ENCODE measurements at places on chromosomes 16 and 17. TPM values are rescaled to one million over a fixed set of nuclear protein-coding genes. Genes with fewer than 3 reads are reported as not detected.
A peak's percentile ranks its signal among the peaks of the same experiment; 100 is the strongest.

GRCh38 chr16:11737713-11738112 lies 4.9 kb downstream of the TXNDC11 start:
- no peak overlapping the region for H3K27ac ChIP-seq
- no peak overlapping the region for H3K4me3 ChIP-seq
- H3K27me3 ChIP-seq, result no peaks in the 10 kb centered on the region
- peaks cover 15% of the 10 kb centered on the region for H3K4me1 ChIP-seq
- DNase-seq, result no peak

Gene C17orf78
- polyA plus RNA-seq, result not detected

Gene MYH1
- 0.06 TPM for polyA plus RNA-seq

DNA sequence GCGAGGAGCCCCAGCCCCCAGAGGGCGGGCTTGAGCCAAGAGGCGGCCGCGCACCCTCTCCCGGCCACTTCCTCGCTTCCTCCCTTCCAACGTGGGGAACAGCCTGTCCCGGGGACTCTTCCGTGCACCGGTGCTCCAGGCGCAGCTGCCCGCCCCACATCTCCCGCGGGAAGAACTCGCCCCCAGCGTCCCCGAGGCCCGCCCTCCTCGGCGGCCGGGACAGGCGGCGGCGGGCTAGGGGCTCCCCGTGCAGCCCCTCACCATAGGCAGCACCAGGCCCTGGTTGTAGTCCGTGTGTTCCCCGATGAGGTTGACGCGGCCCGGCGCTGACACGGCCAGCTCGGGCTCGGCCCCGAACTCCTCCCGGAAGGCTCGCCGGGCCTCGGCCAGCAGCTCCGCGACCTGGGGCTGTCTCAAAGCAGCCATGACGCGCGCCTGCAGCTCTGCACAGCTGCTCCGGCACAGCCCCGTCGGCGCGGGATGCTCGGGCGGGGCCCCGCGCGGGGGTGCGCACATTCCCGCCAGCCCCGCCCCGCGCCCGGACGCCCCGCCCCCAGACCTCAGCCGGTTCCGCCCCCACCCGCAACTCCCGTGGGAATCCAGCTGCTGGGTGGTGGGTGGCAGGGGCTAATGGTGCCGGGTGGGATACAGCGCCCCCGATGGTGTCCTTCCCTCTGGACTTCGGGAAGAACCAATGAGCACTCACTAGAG lies at the start of gene GALK1:
GALK1 (minus strand) TSS at position 482 of the 711 bp plus-strand sequence; CDS start at position 426, 56 bp downstream.
- H3K4me3 ChIP-seq, result peak within 1 kb of the TSS; percentile 58
- H3K4me1 ChIP-seq, result peaks cover 8% of the 10 kb centered on the region
- DNase-seq, result peak; percentile 98
- H3K36me3 ChIP-seq, result peaks cover 3% of the 10 kb centered on the region
- peak within 1 kb of the TSS; percentile 33 for H3K27ac ChIP-seq

Gene E2F4
- polyA plus RNA-seq, result 168 TPM

- H3K27me3 ChIP-seq, result no peaks in the 10 kb centered on the region
- H3K36me3 ChIP-seq, result peaks cover 3% of the 10 kb centered on the region
- no peak overlapping the region for H3K4me3 ChIP-seq
- no peak overlapping the region for H3K27ac ChIP-seq
Measured at GRCh38 chr17:64092952-64093451, 36.9 kb downstream of the ERN1 start.

GRCh38 chr16:66661210-66661560 lies 35.4 kb downstream of the CMTM4 start:
- no peaks in the 10 kb centered on the region for H3K36me3 ChIP-seq
- H3K27ac ChIP-seq, result peak overlapping the region; percentile 89
- no peaks in the 10 kb centered on the region for H3K27me3 ChIP-seq
- peaks cover 26% of the 10 kb centered on the region for H3K4me1 ChIP-seq

GRCh38 chr17:75289832-75290337 lies 652 bp upstream of the SLC25A19 start:
- DNase-seq, result no peak
- H3K27ac ChIP-seq, result peak overlapping the region; percentile 80
- peaks cover 4% of the 10 kb centered on the region for H3K36me3 ChIP-seq
- H3K4me1 ChIP-seq, result peaks cover 5% of the 10 kb centered on the region

DNA sequence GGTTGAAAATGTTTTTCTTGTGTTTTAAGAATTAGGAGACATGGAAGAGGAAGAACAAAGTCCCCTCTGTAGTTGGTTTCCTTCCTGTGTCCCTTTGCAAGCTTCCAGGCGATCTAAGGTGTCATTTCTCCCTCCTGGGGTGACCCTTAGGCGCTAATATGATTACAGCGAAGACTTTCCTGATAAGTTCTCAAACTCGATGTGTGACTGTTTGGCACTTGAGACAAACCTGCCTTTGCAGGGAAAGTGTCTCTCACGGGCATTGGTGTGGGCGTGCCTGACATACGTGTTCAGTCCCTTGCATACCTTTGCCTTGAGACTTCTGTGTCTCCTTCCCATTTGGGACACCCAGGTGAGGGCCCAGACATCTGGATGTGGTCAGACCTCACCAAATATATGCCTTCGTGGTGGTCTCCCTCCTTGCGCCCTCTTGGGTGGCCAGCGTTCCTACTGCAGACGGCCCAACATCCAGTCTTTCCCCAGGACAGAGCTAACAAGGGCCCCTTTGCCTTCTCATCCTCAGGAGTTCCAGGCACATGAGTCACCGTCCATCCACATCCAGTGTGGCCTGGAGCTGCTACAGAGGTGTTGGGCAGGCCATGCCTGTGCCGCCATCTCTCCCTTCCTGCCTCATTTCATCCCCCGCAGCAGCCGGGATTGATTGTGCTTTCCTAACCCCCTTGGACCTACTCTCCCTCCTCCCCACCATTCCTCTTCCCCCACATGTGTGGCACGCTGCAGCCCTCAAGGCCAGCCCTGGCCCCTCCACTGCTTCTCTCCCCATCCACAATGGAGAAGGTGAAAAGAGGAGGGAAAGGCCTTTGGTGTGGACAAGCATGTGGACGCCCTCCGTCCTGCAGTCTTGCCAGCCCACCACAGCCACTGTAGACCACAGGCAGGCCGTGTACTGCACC lies 3.1 kb upstream of the JPT2 start:
- no peak for DNase-seq
- H3K4me1 ChIP-seq, result 0 out of 2 replicates have a peak, but pooled peaks cover 6% of the 10 kb centered on the region
- H3K4me3 ChIP-seq, result no peak overlapping the region
- H3K36me3 ChIP-seq, result peaks cover 19% of the 10 kb centered on the region

Gene CCL5
- polyA plus RNA-seq, result 0.57 TPM

GRCh38 chr17:57874058-57874419 lies 24.2 kb upstream of the MRPS23 start:
- H3K27me3 ChIP-seq, result no peaks in the 10 kb centered on the region
- no peak for DNase-seq
- H3K4me1 ChIP-seq, result peaks cover 68% of the 10 kb centered on the region
- peaks cover 16% of the 10 kb centered on the region for H3K36me3 ChIP-seq
- H3K27ac ChIP-seq, result peak overlapping the region; percentile 100
- no peak overlapping the region for H3K4me3 ChIP-seq

Gene WNK4
- polyA plus RNA-seq, result 8.7 TPM

DNA sequence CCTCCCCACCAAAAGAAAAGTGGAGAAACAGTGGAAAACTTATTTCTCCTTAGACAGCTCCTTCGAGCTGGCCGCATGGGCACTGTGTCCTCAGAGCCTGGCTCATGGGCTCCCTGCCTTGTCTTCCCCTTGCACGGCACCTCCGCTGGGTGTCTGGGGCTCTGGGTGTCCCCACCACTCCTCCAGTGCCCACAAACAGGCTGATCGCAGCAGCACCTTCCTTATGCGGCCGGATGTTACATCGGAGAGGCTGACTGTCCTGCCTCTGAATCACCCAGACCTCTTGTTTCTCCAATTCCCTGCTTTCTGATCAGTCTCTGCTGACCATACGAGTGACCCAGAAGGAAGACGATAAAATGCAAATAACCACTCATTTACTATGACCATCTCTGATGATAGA lies 121.7 kb downstream of the SLC39A11 start:
- H3K27me3 ChIP-seq, result no peaks in the 10 kb centered on the region
- H3K36me3 ChIP-seq, result no peaks in the 10 kb centered on the region
- no peak overlapping the region for H3K27ac ChIP-seq
- no peak overlapping the region for H3K4me3 ChIP-seq

GRCh38 chr16:89957216-89957785 lies 8.7 kb downstream of the DEF8 start:
- H3K4me3 ChIP-seq, result no peak overlapping the region

DNA sequence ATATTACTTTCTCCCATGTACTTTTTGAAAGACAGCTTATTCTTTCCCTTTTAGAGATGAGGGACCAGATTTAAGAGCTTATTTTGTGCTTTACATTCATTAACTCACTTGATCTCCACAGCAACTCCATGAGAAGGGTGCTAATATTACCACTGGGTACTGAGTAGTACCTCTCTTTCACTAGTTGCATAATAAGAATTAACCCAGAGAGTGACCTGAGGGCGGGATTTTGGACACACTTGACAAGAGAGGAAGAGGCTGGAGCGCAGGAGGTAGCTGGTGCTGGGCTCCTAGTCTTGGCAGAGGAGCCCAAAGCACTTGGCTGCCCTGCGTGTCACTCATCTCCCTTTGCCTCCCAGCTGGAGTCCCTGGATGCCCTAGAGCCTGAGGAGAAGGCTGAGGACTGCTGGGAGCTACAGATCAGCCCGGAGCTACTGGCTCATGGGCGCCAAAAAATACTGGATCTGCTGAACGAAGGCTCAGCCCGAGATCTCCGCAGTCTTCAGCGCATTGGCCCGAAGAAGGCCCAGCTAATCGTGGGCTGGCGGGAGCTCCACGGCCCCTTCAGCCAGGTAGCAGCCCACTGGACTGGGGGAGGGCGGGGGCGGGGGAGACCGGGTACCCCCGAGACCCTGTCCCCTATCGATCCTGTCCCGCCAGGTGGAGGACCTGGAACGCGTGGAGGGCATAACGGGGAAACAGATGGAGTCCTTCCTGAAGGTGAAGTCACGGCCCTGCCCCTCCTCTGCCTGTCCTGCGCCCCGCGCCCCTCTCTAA lies 1.7 kb upstream of the MAZ start:
- H3K36me3 ChIP-seq, result peaks cover 18% of the 10 kb centered on the region
- H3K27ac ChIP-seq, result peak overlapping the region; percentile 93
- peak overlapping the region; percentile 88 for H3K4me3 ChIP-seq
- H3K4me1 ChIP-seq, result peaks cover 29% of the 10 kb centered on the region

GRCh38 chr17:48842746-48843145 lies 11.9 kb downstream of the CALCOCO2 start:
- no peak for DNase-seq
- H3K36me3 ChIP-seq, result peaks cover 25% of the 10 kb centered on the region
- H3K27ac ChIP-seq, result no peak overlapping the region
- H3K4me3 ChIP-seq, result no peak overlapping the region
- H3K27me3 ChIP-seq, result no peaks in the 10 kb centered on the region
- no peaks in the 10 kb centered on the region for H3K4me1 ChIP-seq

Gene FAHD1
- 58.2 TPM for polyA plus RNA-seq

DNA sequence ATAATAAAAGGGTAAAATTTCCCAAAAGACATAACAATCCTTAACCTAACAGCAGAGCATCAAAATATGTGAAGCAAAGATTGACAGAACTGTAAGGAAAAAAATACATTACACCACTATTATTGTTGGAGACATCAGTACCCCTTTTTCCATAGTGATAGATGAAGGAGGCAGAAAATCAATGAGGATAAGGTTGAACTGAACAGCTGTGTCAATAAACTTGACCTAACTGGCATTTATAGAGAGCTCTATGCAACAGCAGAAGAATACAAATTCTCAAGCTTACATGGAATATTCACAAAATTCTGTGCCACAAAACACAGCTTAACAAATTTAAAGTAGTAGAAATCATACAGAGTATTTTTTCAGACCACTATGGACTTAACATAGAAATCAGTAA lies 195.0 kb upstream of the ELAC2 start:
- DNase-seq, result no peak
- no peak overlapping the region for H3K27ac ChIP-seq
- H3K4me3 ChIP-seq, result no peak overlapping the region
- no peaks in the 10 kb centered on the region for H3K4me1 ChIP-seq
- H3K27me3 ChIP-seq, result no peaks in the 10 kb centered on the region
- no peaks in the 10 kb centered on the region for H3K36me3 ChIP-seq

GRCh38 chr17:2230877-2231276 lies 72.7 kb downstream of the SMG6 start:
- H3K27ac ChIP-seq, result peak overlapping the region; percentile 40
- no peaks in the 10 kb centered on the region for H3K27me3 ChIP-seq
- no peak overlapping the region for H3K4me3 ChIP-seq
- DNase-seq, result no peak
- peaks cover 14% of the 10 kb centered on the region for H3K36me3 ChIP-seq
- peaks cover 25% of the 10 kb centered on the region for H3K4me1 ChIP-seq

- H3K27ac ChIP-seq, result no peak overlapping the region
- H3K4me1 ChIP-seq, result peaks cover 2% of the 10 kb centered on the region
- no peak for DNase-seq
Measured at GRCh38 chr17:52233176-52233575, 74.7 kb upstream of the CA10 start.

Gene CENPT
- polyA plus RNA-seq, result 48.6 TPM

DNA sequence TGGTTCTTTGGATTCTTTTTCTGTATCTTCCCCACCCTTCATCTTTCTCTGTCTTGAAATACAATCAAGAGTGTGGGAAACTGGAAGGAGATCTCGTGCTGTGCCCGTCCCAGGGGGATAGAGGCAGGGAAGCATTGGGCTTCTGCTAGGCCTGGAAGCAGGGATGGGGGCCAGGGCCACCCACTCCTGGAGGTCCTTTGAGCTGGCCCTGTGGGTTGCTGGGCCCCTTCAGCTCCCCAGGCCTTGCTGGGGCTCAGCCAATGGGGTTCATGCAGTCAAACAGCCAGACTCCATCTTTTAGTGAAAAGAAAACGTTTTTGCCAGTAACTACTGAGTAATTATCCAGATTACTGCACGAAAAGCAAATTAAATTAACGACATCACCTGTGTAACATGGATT lies 67.8 kb downstream of the CCDC182 start:
- H3K27ac ChIP-seq, result peak overlapping the region; percentile 56
- H3K4me3 ChIP-seq, result no peak overlapping the region
- no peak for DNase-seq
- H3K36me3 ChIP-seq, result no peaks in the 10 kb centered on the region
- peaks cover 44% of the 10 kb centered on the region for H3K4me1 ChIP-seq

Gene PRPSAP2
- 36.6 TPM for polyA plus RNA-seq

DNA sequence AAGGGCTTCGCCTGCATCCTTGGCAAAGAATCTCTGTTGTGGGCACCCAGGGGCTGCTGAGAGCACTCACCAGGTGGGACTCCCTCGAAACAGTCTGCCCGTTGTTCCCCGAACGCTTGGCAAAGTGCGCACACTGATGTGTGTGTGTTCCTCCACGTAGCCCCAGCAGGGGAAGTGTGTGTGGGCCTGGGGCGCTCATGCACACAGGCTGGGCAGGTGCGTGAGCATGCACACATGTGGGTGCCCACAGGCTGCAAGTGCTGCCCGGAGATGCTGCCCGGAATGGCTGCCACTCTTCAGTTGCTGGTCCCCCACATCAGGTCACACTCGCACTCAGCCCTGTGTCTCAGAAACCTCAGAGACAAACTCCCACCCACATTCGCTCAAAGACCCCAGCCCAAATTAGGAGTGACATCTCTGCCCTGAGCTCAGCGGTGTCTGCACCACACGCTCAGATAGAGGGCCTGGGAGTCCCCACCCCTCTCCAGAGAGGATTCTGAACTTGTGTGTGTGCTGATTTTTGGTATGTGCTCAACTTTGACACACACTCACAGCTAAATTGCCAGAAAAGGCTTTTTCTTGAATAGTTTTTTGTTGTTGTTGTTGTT lies 119.4 kb downstream of the MGAT5B start:
- no peaks in the 10 kb centered on the region for H3K36me3 ChIP-seq
- H3K4me1 ChIP-seq, result peaks cover 8% of the 10 kb centered on the region
- no peak overlapping the region for H3K27ac ChIP-seq
- H3K27me3 ChIP-seq, result peaks cover 12% of the 10 kb centered on the region
- no peak for DNase-seq

Gene C1QL1
- polyA plus RNA-seq, result 5.4 TPM

GRCh38 chr16:85359147-85359822 lies 247.0 kb upstream of the CIBAR2 start:
- no peaks in the 10 kb centered on the region for H3K36me3 ChIP-seq
- no peak overlapping the region for H3K4me3 ChIP-seq
- no peak for DNase-seq
- peaks cover 11% of the 10 kb centered on the region for H3K4me1 ChIP-seq
- no peaks in the 10 kb centered on the region for H3K27me3 ChIP-seq
- H3K27ac ChIP-seq, result no peak overlapping the region
